Activated CD4-positive, alpha-beta memory T cell treated with anti-CD3 and anti-CD28 coated beads for 36 hours (primary cell): ENCODE measurements at places on chromosomes 12 and 14. TPM values are rescaled to one million over a fixed set of nuclear protein-coding genes. Genes with fewer than 3 reads are reported as not detected.

Gene ACVRL1
- total RNA-seq: not detected

Gene BEGAIN
- 3.4 TPM for total RNA-seq

Gene DHRS2
- total RNA-seq: 2.5 TPM

DNA sequence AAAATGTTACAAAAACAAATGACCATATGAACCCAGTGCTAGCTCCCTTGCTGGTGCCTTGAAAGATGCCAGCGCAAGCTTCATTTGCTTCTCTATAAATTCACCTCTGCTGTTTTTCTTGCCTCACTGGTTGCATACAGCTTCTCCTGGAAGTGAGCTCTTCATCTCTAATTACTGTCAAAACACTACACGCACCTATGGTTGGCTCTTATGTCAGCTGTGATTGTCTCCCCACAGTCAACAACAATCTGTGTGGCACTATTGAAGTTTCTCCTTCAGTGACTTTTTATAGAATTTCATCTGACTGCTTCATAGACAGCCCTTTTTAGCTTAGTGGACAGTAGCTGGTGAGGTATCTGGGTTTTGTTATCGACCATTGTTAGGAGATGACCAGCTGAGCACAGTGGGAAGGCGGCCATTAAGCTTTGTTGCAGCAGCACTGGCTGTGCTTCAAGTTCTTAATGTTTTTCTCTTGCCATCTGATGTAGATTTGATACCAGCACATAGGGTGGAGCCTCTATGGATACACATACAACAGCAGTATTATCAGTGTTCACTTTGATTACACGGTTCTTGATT is 131.8 kb downstream of the KITLG start:
- no peaks in the 10 kb centered on the region for H3K36me3 ChIP-seq
- no peak overlapping the region for H3K27ac ChIP-seq
- no peak overlapping the region for H3K4me3 ChIP-seq
- no peaks in the 10 kb centered on the region for H3K27me3 ChIP-seq
- no peak for DNase-seq

DNA sequence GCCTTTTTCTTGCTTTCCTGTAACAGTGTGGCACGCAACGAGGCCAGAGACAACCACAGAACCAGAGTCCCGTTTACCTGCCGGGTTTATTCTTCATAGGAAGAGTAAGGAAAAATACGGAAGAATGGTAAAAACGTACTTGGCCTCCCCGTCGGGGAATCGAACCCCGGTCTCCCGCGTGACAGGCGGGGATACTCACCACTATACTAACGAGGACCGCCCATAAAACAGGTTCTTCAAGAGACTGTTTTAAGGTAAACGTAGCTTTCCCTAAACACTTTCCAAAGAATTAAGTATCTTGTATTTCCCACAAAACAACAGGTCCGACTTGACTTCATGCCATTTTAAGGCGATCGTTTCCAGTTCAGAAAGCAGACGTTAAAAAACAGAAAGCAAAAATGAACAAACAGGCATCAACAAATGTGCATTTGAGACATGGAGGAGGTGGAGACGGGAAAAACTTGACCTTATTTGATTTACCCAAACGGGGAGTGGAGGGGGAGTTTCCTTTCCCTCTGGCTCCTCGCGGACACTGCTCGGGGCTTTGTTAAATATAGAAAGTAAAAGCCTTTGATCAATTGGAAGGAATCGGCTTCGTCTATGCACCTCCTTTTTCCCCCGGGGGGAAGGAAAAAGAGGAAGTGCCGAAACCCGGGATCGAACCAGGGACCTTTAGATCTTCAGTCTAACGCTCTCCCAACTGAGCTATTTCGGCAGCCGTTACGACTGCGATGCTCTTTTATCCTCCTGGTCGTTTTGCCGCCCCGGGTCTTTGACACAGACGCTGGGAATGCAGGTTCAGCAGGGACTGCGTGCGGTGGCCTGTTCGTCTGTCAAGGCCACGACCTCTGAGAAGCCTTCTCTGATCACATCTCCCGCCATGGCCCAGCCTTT is 13.0 kb upstream of the UBC start:
- H3K27ac ChIP-seq: peak overlapping the region; percentile 96
- H3K4me1 ChIP-seq: peaks cover 32% of the 10 kb centered on the region
- DNase-seq: peak; percentile 97
- peaks cover 5% of the 10 kb centered on the region for H3K27me3 ChIP-seq
- peak overlapping the region; percentile 94 for H3K4me3 ChIP-seq

DNA sequence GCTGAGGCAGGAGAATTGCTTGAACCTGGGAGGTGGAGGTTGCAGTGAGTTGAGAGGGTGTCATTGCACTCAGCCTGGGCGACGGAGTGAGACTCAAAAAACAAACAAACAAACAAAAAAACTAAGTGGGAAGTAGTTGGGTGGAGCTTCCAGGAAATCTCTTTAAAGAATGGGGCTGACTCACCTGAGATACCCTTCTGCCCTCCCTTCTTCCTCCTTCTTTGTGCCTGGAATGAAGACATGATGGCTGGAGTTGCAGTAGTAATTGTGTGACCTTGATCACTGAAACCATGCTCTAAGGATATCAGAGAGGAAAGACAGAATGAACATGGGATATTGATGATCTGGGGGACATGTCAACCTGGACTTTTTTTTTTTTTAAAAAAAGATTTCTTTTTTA is 87.6 kb upstream of the MED13L start:
- H3K36me3 ChIP-seq: no peaks in the 10 kb centered on the region
- DNase-seq: no peak
- peaks cover 10% of the 10 kb centered on the region for H3K4me1 ChIP-seq
- H3K4me3 ChIP-seq: no peak overlapping the region

DNA sequence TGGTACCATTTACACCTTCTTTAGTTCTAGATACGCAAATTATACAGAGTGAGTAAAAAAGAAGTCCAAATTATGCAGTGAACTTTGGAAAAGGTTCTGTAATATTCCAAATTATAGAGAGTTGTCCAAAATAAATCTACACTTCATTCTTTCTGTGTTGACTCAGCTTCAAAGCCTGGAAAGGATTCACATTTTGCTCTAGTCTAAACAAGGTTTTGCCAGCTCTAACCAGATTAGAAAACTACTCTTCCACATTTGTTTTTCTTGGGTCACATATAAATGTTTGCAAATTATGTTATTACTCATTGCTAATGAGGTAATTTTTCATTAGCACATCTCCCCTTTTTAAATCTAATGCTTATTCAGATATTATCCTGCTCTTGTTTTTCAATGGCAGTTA is 1562.4 kb upstream of the SEL1L start:
- H3K4me1 ChIP-seq: no peaks in the 10 kb centered on the region
- H3K27me3 ChIP-seq: no peaks in the 10 kb centered on the region
- H3K36me3 ChIP-seq: no peaks in the 10 kb centered on the region
- no peak for DNase-seq

DNA sequence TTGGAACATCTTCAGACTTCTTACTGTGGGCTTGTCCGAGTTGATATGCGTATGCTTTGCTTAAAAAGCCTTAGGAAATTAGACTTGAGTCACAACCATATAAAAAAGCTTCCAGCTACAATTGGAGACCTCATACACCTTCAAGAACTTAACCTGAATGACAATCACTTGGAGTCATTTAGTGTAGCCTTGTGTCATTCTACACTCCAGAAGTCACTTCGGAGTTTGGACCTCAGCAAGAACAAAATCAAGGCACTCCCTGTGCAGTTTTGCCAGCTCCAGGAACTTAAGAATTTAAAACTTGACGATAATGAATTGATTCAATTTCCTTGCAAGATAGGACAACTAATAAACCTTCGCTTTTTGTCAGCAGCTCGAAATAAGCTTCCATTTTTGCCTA is 8.8 kb downstream of the LRR1 start:
- H3K4me3 ChIP-seq: no peak overlapping the region
- H3K4me1 ChIP-seq: peaks cover 12% of the 10 kb centered on the region
- no peaks in the 10 kb centered on the region for H3K27me3 ChIP-seq
- DNase-seq: no peak
- H3K36me3 ChIP-seq: peaks cover 26% of the 10 kb centered on the region
- H3K27ac ChIP-seq: no peak overlapping the region

DNA sequence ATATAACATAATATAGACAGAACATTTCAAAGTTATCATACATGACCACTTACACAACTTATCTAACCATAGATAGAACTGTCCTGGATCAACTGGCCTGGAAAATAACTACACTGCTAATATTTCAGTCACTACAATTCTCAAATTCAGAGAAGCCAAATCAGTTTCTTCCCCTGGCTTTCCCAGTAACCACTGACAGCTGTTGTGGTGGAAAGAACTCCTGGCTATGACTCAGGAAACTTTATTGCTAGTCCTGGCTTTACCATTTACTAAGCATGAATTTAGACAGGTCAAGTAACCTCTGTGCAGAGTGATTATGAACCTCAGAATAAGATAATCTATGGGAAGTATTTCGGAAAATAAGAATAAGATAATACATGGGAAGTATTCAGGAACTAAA is 244.9 kb upstream of the DIO2 start:
- no peak overlapping the region for H3K4me3 ChIP-seq
- H3K27me3 ChIP-seq: no peaks in the 10 kb centered on the region
- H3K27ac ChIP-seq: no peak overlapping the region
- no peak for DNase-seq
- H3K4me1 ChIP-seq: no peaks in the 10 kb centered on the region

- no peak overlapping the region for H3K27ac ChIP-seq
- no peak overlapping the region for H3K4me3 ChIP-seq
Measured at GRCh38 chr12:110995016-110995415, 74.6 kb upstream of the MYL2 start.

DNA sequence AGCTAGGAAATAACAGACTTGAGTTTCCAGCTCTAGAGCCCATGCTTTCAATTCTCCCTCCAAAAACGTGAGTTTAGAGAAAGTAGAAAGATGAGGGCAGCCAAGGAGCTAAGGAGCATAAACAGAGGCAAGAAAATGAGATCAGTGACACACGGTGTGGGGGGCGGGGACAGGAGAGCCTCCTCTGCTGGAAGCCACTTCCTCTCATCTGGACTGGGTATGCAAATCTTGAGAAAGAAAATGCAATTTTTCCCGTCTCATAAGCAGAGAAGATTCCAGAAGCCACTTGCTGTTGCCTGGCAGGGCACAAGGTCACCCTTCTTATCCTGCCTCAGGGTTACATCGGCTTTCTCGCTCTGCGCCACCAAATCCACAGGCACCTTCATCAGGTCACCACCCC is 6.0 kb downstream of the OR10P1 start:
- H3K4me3 ChIP-seq: no peak overlapping the region
- H3K27ac ChIP-seq: no peak overlapping the region
- no peaks in the 10 kb centered on the region for H3K36me3 ChIP-seq
- peak; percentile 59 for DNase-seq

GRCh38 chr12:59396519-59396918 is 199.3 kb upstream of the SLC16A7 start:
- H3K4me1 ChIP-seq: no peaks in the 10 kb centered on the region
- H3K27ac ChIP-seq: no peak overlapping the region
- H3K36me3 ChIP-seq: no peaks in the 10 kb centered on the region
- no peak overlapping the region for H3K4me3 ChIP-seq

- no peak for DNase-seq
- peak overlapping the region; percentile 48 for H3K27ac ChIP-seq
- H3K36me3 ChIP-seq: no peaks in the 10 kb centered on the region
- no peaks in the 10 kb centered on the region for H3K27me3 ChIP-seq
- H3K4me1 ChIP-seq: peaks cover 8% of the 10 kb centered on the region
- H3K4me3 ChIP-seq: peak overlapping the region; percentile 87
Measured at GRCh38 chr12:101878243-101878821, 952 bp downstream of the DRAM1 start.

- H3K27ac ChIP-seq: no peak overlapping the region
- DNase-seq: no peak
- no peaks in the 10 kb centered on the region for H3K27me3 ChIP-seq
- H3K4me3 ChIP-seq: no peak overlapping the region
- no peaks in the 10 kb centered on the region for H3K36me3 ChIP-seq
Measured at GRCh38 chr12:103462675-103463074, 33.1 kb downstream of the C12orf42 start.

- H3K4me3 ChIP-seq: no peak overlapping the region
- peaks cover 11% of the 10 kb centered on the region for H3K4me1 ChIP-seq
- DNase-seq: no peak
- no peak overlapping the region for H3K27ac ChIP-seq
- H3K27me3 ChIP-seq: peaks cover 1% of the 10 kb centered on the region
- no peaks in the 10 kb centered on the region for H3K36me3 ChIP-seq
Measured at GRCh38 chr12:55057481-55057880, 37.7 kb downstream of the NEUROD4 start.

GRCh38 chr12:89781946-89782550 is 73.4 kb upstream of the ATP2B1 start:
- H3K36me3 ChIP-seq: peaks cover 9% of the 10 kb centered on the region
- no peaks in the 10 kb centered on the region for H3K27me3 ChIP-seq
- H3K27ac ChIP-seq: no peak overlapping the region
- no peak for DNase-seq
- no peak overlapping the region for H3K4me3 ChIP-seq

DNA sequence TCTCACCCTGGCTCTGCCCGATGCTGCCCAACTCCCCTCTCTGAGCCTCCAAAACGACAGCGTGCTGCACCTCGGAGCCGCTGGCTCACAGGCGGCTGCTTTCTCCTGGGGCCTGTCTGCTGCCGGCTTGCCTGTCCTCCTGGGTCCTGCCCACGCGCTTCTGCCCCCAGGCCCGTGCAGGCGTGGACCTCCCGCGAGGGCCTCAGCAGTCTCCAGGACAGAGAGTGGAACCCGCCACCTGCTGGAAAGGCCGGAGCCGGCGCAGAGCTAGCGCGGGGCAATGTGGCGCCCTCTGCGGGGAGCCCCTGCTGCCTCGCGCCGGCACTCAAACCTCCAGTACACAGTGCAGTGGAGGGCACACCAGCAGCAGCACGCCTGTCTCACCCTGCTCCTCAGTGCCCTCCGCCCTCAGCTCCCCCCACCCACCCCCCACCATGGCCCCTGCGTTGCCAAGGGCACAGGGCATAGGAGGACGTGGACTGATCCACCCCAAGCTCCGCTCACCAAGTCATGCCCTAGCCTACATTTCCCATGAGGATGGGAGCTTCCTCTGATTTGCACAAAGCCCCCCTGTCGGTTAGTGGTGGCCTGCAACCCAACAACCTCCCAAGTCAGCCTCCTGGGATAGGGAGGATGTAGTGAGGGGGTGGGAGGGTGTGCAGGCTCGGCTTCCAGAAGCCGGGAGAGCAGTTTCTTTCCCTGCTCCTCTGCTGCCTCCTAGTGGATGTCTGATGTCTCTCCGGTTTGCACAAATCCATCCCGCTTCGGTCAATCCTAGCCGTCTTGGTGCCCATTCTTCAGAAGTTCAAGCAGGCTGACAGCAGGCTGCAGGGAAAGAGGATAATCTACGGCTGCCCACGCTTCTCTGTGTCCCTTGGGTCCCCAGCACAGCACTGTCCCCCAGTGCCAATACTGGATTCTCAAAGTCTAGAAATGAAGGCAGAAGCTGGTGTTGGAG is 25.2 kb downstream of the KRT8 start:
- H3K27ac ChIP-seq: no peak overlapping the region
- peaks cover 7% of the 10 kb centered on the region for H3K4me1 ChIP-seq
- DNase-seq: peak; percentile 83
- H3K36me3 ChIP-seq: no peaks in the 10 kb centered on the region
- peaks cover 2% of the 10 kb centered on the region for H3K27me3 ChIP-seq

GRCh38 chr12:2624543-2625288 is 170.1 kb upstream of the FKBP4 start:
- no peak overlapping the region for H3K27ac ChIP-seq
- no peaks in the 10 kb centered on the region for H3K4me1 ChIP-seq
- H3K36me3 ChIP-seq: no peaks in the 10 kb centered on the region
- DNase-seq: peak; percentile 51
- H3K4me3 ChIP-seq: no peak overlapping the region
- peaks cover 46% of the 10 kb centered on the region for H3K27me3 ChIP-seq

- H3K4me3 ChIP-seq: no peak overlapping the region
- H3K4me1 ChIP-seq: peaks cover 19% of the 10 kb centered on the region
- H3K27ac ChIP-seq: no peak overlapping the region
- no peaks in the 10 kb centered on the region for H3K27me3 ChIP-seq
Measured at GRCh38 chr12:94247246-94247645, 98.9 kb downstream of the PLXNC1 start.

GRCh38 chr12:98360401-98360800 is 155.0 kb upstream of the TMPO start:
- H3K27me3 ChIP-seq: peaks cover 16% of the 10 kb centered on the region
- no peak overlapping the region for H3K4me3 ChIP-seq
- no peak overlapping the region for H3K27ac ChIP-seq
- no peak for DNase-seq
